Mesothelial cell of epicardium (in vitro differentiated cells): ENCODE measurements at places on chromosomes 2 and 18.

- DNase-seq, result no peak
Measured at GRCh38 chr18:72336786-72337185, 207.4 kb downstream of the CBLN2 start.

- no peak for DNase-seq
Measured at GRCh38 chr2:166090908-166091307, 36.9 kb downstream of the SCN1A start.

DNA sequence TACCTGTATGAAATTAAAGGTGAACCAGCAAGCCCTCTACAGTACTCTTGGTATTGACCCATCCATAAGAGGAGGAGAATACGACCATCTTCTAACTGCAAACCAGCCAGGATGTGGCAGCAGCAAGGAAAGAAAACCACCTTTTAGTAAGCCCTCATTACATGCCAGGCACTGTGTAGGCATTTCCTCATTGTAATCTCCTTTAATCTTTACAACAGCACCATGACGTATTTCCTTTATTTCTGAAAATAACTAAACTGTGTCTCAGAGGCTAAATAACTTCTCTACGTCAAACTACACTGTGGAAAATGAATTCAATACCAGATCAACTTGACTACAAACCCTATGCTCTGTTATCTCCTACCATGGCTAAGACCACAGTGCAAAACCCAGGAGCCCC, 18.2 kb downstream of the WDR35 start:
- no peak for DNase-seq

GRCh38 chr2:204030322-204030721, 93.8 kb downstream of the ICOS start:
- DNase-seq, result no peak

DNA sequence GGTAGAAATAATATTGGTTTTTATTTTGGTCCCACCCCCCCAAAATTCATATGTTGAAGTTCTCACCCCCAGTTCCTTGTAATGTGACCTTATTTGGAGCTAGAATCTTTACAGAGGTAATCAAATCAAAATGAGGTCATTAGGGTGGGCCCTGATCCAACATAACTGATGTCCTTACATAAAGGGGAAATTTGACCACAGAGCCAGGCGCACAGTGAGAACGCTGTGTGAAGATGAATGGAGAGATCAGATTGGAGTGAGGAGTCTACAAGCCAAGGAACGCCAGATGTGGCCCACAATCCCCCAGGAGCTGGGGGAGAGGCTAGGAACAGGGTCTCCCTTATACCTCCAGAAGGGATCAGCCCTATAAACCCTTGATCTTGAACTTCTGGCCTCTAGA, 31.6 kb upstream of the TRIB2 start:
- DNase-seq, result no peak

DNA sequence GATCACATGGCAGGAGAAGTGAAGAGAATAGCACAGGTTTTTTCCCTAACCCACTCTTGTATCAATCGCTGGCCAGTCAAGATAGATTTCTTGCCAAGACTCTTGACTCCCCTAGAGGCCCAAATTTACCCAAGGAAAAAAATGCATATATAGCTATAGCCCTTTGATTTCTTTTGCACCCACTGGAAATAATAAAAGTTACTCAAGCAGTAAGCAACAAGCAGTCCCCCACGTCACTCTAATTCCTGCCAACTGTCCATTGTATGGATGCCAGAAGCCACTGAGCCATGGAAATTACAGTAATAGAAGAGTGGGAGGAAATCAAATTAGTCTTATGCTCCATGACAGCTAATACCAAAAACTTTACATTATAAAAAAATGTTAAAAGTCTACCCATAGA, 125.3 kb upstream of the SLC39A10 start:
- DNase-seq, result no peak

DNA sequence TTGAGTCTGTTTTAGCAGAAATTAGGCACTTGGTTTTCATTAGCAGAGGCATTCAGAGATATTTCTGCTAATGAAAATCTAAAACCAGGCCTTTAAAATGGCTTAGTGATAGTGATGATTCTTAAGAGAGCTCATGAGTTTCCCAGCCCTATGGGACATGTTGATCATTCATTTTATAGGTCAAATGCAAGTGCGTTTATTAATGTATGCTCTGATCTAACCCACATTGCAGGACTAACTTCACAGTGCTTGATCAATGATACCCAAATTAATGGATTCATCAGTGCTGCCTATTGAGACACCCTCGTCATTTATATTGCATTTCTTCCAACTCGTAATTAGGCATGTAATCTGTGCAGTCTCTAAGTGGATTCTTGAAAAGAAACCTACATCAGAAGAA, 54.7 kb upstream of the ETAA1 start:
- no peak for DNase-seq

- DNase-seq, result no peak
Measured at GRCh38 chr2:10920764-10921388, 9.1 kb downstream of the KCNF1 start.

DNA sequence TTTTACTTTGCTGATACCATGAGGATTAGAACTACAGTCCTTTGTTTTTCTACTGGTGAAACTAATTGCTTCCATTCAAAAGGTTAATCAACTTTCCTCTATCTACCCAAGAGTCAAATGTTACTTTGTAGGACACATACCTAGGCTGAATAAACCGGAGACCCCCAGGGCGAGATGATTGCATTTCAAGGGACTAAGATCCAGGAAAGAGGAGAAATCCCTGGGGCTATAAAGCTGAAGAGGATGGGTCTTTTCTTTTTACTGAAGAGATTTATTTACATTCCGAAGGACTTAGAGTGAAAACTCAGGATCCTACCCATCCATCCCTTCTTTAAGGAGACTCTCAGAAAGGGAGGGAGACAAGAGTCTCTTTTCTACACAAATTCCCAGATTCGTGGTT, 331.9 kb downstream of the CDH19 start:
- DNase-seq, result no peak

- DNase-seq, result no peak
Measured at GRCh38 chr2:229176136-229176535, 95.0 kb downstream of the PID1 start.

- no peak for DNase-seq
Measured at GRCh38 chr2:179596018-179596417, 265.4 kb downstream of the ZNF385B start.

DNA sequence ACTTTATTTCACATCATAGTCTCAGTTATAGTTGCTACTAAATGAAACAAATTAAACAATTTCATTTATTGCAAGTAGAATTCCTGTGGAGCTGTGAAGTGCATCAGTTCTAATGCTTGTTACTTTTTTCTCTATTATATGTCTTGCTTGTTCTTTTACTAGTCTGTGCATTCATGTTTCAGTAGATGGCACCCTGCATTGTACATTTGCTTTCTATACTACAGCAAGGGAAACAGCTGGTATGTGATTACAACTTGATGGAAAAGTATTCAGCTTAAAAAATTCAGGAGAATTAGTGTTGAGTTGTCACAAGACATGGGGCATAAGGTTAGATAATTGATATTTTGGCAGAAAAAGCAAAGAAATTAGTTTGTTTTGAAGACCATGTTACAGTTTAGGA, 72.3 kb downstream of the TANK start:
- no peak for DNase-seq

DNA sequence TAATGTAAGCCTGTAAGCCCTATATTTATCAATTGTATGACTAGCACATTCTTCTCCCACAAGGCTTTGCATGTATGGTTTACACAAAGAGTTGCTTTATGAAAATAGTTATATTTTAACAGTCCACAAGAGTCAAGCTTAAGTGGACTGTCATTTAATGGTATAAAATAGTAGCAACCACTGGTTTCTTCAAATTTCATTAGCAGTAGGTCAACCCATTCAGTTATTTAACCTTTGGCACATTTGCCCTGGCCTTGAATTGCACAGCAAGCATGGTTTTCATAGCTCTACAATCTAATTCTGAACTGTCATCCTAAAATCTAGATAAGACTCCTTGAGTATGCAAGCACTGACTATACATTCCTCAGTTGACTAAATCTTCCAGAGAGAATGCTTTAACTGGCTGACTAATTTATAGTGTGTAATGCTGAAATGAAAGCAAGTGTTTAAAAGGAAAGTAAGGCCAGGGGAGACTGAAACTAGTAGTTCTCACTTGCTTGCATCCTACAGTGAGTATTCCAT, 1.8 kb downstream of the DPP4 start:
- DNase-seq, result no peak

DNA sequence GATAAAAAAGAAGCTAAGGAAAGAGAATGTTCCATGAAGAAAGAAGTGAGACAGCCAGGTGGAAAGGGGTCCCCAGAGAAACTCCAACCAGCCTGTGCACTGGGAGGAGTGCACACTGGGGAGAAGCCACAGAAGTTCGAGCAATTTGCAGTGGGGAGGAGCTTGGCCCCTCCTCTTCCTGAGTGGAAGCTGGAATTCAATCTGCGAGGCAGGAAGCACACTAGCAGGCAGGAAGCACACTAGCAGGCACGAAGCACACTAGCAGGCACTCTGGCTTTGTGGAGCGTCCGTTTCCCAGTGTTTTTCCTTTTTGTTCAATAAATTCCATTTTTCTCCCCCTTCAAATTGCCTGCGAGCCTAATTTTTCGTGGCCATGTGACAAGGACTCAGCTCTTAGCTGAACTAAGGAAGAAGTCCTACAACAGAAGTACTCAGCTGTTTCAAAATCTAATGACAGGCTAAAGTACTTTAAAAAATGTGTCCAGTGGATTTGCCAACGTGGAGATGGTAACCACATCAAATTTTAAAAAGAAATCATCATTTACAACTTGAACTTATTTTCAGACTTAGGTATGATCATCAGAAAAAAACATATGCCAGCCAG, 21.4 kb upstream of the SPIRE1 start:
- no peak for DNase-seq

- no peak for DNase-seq
Measured at GRCh38 chr18:76932026-76932819, 109.9 kb downstream of the ZNF236 start.

- no peak for DNase-seq
Measured at GRCh38 chr2:207693641-207694249, 17.7 kb upstream of the CCNYL1 start.

GRCh38 chr18:59606193-59607077, 90.8 kb downstream of the CCBE1 start:
- DNase-seq, result no peak

DNA sequence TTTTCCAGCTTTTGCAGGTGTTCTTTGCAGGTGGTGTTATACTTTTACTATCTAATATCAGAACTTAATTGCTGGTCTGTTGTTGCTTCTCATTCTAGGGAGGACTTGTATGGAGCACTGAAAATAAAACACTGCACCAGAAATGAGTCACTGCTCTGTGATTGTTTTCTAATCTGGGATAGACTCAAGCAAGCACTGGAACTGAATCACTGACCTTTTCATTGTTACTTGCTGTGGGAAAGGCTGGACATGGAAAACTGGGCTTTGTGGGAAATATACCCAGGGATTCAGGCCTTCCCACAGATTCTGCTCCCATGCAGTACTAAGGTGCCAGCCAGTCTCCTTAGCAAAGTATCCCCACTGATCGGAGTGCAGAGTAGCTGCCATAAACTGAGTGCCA, 470.0 kb upstream of the GCFC2 start:
- no peak for DNase-seq

DNA sequence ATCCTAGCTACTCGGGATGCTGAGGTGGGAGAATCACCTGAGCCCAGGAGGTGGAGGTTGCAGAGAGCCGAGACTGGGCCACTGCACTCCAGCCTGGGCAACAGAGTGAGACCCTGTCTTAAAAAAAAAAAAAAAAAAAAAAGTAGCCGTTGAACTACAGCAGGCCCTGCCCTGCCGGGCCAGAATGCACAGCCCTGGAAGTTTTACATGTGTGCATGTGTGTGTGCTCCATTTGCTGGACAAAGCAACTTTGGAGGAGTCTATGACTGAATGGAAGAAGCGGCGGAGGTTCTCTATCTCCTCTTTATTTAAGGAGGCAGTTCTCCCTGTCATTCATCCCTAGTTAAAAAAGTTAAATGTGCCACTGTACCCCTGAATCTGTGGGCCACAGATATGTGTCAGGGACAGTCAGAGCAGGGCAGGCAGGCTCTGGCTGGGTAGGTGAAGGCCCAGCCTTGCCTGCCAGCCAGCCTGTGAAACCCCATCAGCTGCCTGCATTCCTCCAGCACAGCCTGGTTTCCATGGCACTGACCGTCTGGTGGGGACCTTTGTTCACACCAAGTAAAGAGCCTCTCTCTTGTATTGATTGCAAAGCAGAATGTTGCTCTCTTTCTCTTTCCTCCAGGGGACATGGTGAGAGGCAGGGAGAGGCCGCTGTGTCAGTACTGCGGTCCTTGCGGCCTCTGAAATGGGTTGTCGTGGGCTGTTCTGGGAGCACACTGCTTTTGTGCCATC, 10.9 kb downstream of the LIPG start:
- no peak for DNase-seq

DNA sequence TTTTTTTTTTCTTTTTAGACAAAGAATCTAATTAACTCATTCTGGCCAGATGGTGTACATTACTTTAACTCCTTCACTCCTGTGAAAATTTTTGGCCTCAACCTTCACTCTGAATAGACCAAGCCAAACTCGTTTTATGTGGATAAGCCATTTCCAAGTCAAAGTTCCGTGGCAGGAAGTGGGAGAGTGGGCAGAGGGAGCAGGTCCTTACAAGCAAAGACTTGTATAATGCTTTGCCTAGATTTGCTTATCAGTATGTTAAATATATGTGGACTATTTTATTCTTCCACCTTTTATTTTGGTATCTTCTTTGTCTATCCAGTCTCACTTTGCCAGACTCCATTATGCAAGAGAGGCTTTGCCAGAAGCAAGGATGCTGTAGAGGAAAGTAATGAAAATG, 178.1 kb upstream of the TNP1 start:
- no peak for DNase-seq

DNA sequence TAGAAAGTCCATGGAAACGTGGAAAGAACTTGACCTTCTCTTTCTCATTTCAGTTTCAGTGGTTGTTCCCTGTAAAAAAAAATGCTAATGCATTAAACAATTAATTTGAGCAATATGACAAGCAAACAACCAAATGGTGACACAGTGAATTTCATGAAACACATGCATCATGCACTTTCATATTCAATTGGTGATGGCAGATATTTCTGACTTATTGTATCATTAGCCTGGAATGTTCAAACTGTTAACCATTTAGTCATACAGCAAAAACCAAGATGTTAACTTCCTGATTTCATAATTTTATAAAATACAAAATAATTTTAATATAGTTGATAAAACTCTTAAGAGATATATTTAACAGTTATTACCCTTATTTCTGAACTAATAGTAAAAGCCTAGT, 85.5 kb downstream of the SCN1A start:
- DNase-seq, result no peak

GRCh38 chr2:28582595-28582994, 86.7 kb downstream of the PLB1 start:
- no peak for DNase-seq

GRCh38 chr2:1781291-1782080, 37.2 kb upstream of the PXDN start:
- DNase-seq, result no peak

- DNase-seq, result no peak
Measured at GRCh38 chr2:241891988-241892298, 22.4 kb downstream of the RTP5 start.

- no peak for DNase-seq
Measured at GRCh38 chr2:105627534-105627933, 117.2 kb upstream of the NCK2 start.

GRCh38 chr18:9181275-9181674, 44.7 kb downstream of the ANKRD12 start:
- no peak for DNase-seq
